T-helper 1 cell (primary cell): ENCODE measurements at places on chromosomes 2 and 18.

DNA sequence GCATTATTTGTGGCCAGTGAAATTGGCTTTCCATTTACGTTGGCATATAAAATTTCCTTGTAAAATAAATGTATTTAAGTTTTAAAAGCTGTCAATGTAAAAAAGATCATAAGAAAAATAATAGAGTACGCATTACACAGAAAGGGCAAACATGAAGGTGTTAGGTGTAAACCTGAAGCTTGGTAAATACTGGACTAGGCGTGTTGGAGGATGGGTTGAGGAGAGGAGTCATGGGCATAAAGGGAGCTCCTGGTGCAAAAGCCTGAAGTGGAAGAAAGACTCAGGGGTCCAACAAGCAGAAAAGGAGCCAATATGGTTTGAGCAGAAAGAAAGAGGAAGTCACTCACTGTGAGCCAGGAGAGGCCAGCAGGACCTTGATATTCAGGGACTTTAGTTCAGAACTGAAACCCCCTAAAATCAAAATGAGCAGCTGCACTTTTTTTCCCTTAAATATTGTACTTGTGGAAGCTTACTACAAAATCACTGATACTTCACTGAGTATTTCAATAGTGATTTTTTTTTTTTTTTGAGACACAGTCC, 24.4 kb downstream of the SP5 start:
- no peak for DNase-seq

DNA sequence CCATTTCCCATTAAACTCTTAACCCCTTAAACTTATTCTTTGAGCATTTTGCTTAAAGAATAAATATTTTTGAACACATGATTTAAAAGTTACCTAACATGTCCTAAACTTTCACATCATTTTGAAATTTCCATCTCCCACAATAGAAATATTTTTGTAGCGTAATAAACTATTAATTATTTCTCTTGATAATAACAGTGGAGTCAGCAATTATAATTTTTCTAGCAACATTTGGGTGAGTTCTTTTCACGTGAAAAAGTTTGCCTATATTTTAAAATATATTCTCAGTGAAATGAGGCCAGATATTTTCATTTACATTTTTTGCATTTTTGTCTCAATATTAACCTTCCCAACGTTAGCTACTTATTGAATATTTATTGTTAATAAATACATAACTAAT, 320.4 kb upstream of the CRIM1 start:
- DNase-seq, result no peak

GRCh38 chr18:68699043-68699442, 15.9 kb downstream of the TMX3 start:
- no peak for DNase-seq

DNA sequence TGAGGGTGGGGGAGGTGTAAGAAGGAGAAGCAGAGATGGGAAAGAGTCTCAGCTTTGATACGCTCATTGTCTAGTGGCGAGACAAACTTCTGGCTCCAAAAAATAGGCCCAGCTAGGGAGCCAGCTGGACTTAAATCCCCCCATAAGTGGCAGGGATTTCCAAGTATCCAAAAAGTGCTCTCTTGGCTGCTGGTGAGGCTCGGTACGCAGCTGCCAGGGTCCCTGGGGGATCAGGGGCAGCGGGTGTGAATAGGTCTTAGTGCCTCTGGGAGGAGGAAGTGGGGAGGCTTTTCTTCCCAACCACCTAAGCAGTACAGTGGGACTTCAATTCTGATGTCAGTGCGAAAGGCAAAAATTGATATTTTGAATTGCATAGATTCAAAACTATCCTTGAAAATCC, 73.5 kb downstream of the ALK start:
- DNase-seq, result no peak

- DNase-seq, result no peak
These were observed 22.8 kb downstream of the CCNYL1 start for GRCh38 chr2:207734264-207734635.

DNA sequence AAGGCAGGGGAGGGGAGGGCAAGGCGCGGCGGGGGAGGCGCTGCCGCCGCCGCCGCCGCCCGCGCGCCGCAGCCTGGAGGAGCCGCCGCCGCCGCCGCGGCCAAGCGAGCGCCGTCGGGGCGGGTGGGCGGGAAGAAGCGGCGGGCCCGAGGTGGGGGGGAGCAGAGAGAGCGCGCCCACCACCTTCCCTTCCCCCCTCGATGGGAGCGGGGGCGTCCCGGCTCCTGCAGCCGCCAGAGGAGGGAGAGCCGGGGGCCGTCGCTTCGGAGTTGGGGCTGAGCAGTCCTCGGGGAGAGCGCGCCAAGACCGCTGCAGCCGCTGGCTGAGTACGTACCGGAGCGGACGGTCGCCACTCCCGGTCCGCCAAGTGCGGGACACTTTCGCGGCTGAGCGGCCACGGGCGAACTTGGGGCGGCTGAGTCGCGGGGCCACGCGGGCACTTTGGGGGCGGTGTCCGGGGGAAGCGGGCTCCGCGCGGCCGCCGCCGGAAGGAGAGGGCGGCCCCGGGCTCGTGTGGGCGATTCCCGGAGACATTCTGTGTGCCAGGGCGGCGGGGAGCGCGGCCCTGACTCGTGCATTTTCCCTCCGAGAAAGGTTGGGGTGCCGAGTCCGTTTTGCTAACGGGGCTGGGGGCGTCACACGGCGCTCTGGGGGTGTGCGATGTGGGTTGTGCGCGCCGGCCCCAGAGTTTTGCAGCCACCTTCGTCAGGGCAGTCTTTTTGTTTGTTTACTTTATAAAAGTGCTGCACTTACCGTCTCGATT, at the start of gene NAB1:
Gene NAB1 (plus strand): TSS at position 49 of the 763 bp plus-strand sequence. CDS start 10,094 bp downstream, outside the sequence.
- peak; percentile 34 for DNase-seq

- no peak for DNase-seq
These were observed 14.2 kb downstream of the PMS1 start for GRCh38 chr2:189798312-189799029.

- DNase-seq, result no peak
These were observed 103.9 kb upstream of the XIRP2 start for GRCh38 chr2:166784296-166784946.

- DNase-seq, result no peak
These were observed 385.8 kb downstream of the GALR1 start for GRCh38 chr18:77635451-77635850.

DNA sequence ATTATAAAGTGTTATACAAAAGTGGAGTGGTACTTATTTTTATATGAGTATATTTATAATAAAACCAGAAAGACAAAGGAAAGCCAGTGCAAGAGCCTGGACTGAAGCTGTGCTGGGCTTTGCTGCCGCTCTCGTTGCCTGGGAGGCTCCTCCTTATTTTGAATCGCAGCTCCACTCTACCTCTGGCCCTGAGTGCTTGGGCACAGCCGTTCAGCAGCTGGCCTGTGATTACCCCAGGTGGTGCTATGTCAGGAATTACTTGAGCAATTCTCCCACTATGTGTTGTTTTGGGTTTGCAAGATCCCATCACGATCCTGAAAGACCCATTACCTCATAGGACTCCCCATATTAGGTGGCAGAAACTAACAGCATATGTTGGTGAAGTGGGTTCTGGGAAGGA, 53.0 kb upstream of the LCLAT1 start:
- DNase-seq, result no peak

- DNase-seq, result no peak
These were observed 98.1 kb downstream of the FAM210A start for GRCh38 chr18:13628211-13628610.

DNA sequence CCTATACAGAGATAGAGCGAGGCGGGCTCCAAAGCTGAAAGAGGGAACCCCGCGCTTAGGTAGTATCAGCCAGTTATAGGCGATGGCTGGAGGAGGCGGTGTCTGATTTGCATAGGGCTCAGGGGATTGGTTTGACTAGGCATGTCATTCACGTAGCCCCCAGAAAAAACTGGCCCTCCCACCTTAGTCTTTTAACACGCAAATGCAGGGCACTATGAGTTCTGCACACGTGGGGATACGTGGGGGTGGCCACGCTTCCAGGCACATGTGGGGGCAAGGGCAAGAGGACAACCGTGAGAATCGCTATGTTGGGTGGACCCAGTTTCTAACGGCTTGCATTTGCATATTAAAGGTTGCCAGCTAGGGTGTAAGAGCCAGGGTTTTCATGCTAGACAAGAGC, 56.7 kb upstream of the MSTN start:
- DNase-seq, result no peak

GRCh38 chr2:18047896-18048657, 169.6 kb downstream of the KCNS3 start:
- DNase-seq, result no peak

DNA sequence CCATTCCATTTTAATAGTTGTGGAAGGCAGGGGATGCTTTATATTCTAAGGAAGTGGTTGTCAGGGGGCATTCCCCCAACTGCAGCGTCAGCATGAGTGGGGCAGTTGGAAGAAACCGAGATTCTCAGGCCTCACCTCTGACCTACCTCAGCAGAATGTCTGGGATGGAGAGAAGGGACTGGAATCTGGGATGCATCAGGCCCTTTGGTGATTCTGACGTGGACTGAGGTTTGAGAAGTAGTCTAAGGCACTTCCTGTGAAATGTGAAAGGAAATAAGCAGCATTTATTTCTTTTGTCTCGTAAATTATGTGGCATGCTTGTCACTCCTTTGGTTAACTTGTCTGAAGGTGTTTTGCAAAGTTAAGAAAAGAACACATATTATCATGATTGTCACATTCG, 540.7 kb upstream of the NETO1 start:
- DNase-seq, result no peak

- no peak for DNase-seq
These were observed 678.4 kb downstream of the ERBB4 start for GRCh38 chr2:211860224-211860623.

GRCh38 chr18:21453511-21453901, 147.0 kb downstream of the ESCO1 start:
- DNase-seq, result no peak

DNA sequence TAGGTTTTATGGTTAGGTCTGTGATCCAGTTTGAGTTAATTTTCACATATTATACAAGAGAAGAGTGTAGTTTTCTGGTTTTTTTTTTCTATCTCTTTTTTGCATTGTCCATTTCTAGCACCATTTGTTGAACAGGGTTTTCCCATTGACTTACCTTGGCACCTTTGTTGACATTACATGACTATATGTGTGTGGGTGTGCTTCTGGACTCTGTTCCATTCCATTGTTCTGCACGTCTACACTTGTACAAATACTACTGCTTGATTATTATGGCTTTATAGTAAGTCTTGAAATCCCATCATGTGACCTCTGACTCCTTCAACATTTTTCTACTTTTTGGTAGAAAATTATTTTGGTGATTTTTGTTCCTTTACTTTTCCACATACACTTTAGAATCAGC, 38.7 kb downstream of the UBE2F start:
- DNase-seq, result no peak
